ENCODE measurements at places on chromosomes 11 and 22. TPM values are rescaled to one million over a fixed set of nuclear protein-coding genes. Genes with fewer than 3 reads are reported as not detected.

The OR5A1 gene
- total RNA-seq: not detected

The OR51E1 gene
- total RNA-seq: not detected

The OR4D11 gene
- total RNA-seq: not detected

The OR5D16 gene
- not detected for total RNA-seq

The CEND1 gene
- 1.6 TPM for total RNA-seq

The TMEM151A gene
- 3.2 TPM for total RNA-seq

The NECTIN1 gene
- 7.8 TPM for total RNA-seq

The KRTAP5-9 gene
- 0.12 TPM for total RNA-seq

The YAP1 gene
- total RNA-seq: 40.7 TPM

The C22orf31 gene
- total RNA-seq: not detected

The IFITM1 gene
- total RNA-seq: 0.24 TPM

The KCTD14 gene
- total RNA-seq: 2.2 TPM

The TTLL1 gene
- 2.5 TPM for total RNA-seq

The SLC22A12 gene
- not detected for total RNA-seq

The KRTAP5-10 gene
- not detected for total RNA-seq

The MFNG gene
- 3.0 TPM for total RNA-seq

The DNAJB7 gene
- total RNA-seq: not detected

The MUC6 gene
- total RNA-seq: not detected

The MCM5 gene
- 75.8 TPM for total RNA-seq

The OR10D3 gene
- not detected for total RNA-seq

The ZNF214 gene
- total RNA-seq: 0.83 TPM

The DDI1 gene
- not detected for total RNA-seq

The STX3 gene
- total RNA-seq: 31.5 TPM

The PDE2A gene
- 1.2 TPM for total RNA-seq

The MS4A4E gene
- not detected for total RNA-seq

The ENTHD1 gene
- total RNA-seq: not detected

The SLC17A6 gene
- not detected for total RNA-seq

The TTLL12 gene
- total RNA-seq: 22.5 TPM

The PGA5 gene
- not detected for total RNA-seq

The USH1C gene
- total RNA-seq: 0.85 TPM

The NRGN gene
- 11.1 TPM for total RNA-seq

The NOX4 gene
- not detected for total RNA-seq

The CCDC87 gene
- total RNA-seq: 0.89 TPM

The NXPE4 gene
- total RNA-seq: not detected

The SERPING1 gene
- total RNA-seq: 0.50 TPM

The PPP2R1B gene
- total RNA-seq: 19.4 TPM

The IL17REL gene
- total RNA-seq: not detected

The BIK gene
- 1.0 TPM for total RNA-seq

The HORMAD2 gene
- not detected for total RNA-seq

The GNB1L gene
- total RNA-seq: 16.8 TPM

The DNAJB13 gene
- not detected for total RNA-seq

The OR2AT4 gene
- not detected for total RNA-seq

The UBQLNL gene
- total RNA-seq: not detected

The PTPMT1 gene
- total RNA-seq: 73.5 TPM

The KRTAP5-2 gene
- not detected for total RNA-seq

The LMO2 gene
- total RNA-seq: 0.62 TPM

The GGTLC3 gene
- total RNA-seq: not detected

The OR52N5 gene
- not detected for total RNA-seq

The KIRREL3 gene
- 8.8 TPM for total RNA-seq

The FAT3 gene
- 0.38 TPM for total RNA-seq

The EML3 gene
- 25.4 TPM for total RNA-seq

The RFPL3 gene
- total RNA-seq: not detected

The C22orf42 gene
- not detected for total RNA-seq

The OR51B5 gene
- total RNA-seq: not detected

The TP53I11 gene
- 43.6 TPM for total RNA-seq

The CELSR1 gene
- 23.2 TPM for total RNA-seq

The OR52I2 gene
- not detected for total RNA-seq

The DEUP1 gene
- total RNA-seq: not detected

The BTBD18 gene
- total RNA-seq: not detected
